ENCODE measurements at places on chromosomes 4 and X.
A peak's percentile ranks its signal among the peaks of the same experiment; 100 is the strongest.

DNA sequence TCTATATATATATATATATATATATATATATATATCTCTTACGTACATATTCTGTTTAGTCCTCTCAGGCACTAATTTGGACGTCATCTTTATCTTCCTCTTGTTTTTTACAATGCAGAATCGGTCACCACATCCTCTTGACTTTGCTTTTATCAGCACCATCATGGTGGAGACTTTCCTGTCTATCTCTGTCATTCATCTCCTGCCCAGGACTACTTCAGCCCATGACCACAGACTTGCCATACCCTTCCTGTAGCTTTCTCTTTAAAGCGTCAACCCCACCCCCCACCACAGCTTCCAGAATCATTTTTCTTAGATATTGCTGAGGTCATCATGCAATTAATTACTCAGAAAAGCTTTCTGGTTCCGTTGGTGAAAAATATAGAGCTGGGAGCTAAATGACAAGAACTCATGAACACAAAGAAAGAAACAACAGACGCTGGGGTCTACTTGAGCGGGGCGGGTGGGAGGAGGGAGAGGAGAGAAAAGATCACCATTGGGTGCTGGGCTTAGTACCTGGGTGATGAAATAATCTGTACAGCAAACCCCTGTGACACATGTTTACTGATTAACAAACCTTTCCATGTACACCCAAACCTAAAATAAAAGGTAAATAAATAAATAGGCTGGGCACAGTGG is 30.5 kb upstream of the PRKX start:
- peak; percentile 67 for DNase-seq

- DNase-seq = no peak
Observed at GRCh38 chr4:128527351-128527750, 239.7 kb upstream of the PGRMC2 start.

DNA sequence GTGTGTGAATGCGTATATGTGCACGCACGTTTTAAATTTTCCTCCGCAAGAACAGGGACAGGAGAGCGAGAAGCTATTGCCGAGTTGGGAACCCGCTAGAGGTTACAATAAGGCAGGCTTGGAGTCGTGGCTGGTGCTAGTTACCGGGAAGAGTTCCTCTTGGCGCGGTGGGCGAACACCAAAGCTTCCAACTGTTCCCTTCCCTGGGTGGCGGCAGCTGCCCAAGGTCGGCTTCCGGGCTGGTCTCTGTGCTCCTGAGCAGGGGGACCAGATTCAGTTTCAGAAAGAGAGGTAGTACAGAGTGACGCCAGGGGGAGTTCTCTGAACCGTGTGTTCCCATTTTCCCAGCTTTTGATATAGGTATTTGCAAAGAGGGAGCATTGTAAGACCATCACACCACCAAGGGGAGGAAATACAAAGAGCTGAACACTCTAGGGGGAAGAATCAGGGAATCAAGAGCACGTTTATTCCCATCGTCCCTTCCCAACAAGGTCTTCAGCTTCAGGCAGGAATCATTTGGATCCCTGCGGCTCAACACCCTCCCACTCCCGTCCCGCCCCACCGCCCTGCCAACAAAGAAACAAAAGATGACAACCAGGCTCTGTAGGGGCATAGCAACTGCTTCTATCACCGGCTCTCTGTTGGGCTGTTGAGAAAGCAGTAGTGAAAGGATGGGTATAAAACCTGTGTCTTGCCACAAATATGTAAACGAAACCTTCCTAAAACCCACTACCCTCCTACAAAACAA is 113.6 kb upstream of the TEX13C start:
- DNase-seq = no peak

- no peak for DNase-seq
Observed at GRCh38 chrX:108309144-108309543, 129.1 kb downstream of the COL4A6 start.

GRCh38 chr4:126572264-126572663 is 1060.5 kb upstream of the INTU start:
- DNase-seq = no peak

DNA sequence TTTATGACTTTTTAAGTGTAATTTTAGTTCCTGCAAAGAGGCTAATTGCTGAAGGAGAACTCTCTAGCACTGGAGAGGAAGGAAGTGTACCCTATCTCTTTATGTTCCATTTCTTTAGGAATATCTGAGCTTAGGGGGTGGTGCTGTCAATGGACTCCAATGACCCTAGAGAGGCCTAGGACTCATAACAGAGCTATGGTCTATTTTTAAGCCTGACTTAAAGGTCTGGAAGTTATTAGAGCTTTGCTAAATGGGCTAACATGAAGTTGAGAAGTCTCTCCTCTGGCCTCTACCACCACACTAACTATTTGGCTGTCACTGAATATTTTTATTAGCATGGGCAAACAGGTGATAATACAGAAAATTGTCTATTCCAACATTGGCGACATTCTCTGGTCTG is 152.2 kb downstream of the SPATA18 start:
- DNase-seq = no peak

DNA sequence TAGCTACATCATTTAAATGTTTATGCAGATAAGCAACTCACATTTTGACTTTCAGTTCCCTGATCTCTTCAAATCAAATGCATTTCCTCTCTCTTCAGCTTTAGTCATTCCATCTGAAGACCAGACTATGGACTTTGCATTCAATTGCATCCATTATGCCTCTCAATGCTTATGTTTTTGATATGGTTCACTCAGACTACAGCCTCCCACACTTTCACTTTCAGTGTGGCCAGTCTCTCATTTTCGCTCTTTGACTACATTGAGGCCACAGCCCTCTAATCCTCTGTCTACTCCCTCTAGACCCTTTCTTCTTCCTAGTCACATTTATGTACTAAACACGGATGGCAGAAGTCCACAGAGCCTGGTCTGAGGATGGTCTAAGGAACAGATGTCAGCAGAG is 24.5 kb upstream of the VEGFC start:
- no peak for DNase-seq

DNA sequence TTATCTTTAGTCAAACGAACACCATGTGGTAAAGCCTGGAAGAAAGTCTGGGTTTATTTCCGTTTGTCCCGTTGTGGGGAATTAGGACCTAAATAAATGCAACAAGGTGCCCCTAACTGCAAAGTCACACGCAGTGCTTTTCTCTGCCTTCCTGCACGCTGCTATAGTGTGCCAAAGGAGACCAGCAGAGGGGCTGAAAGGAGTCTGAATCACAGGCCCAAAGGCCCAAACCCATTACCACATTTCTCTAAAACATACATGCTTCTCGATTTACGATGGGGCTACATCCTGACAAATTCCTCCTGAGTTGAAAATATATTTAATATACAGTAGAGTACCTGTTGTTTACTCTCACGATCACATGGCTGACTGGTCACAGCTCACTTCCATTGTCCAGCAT is 4.5 kb downstream of the VEGFC start:
- no peak for DNase-seq

DNA sequence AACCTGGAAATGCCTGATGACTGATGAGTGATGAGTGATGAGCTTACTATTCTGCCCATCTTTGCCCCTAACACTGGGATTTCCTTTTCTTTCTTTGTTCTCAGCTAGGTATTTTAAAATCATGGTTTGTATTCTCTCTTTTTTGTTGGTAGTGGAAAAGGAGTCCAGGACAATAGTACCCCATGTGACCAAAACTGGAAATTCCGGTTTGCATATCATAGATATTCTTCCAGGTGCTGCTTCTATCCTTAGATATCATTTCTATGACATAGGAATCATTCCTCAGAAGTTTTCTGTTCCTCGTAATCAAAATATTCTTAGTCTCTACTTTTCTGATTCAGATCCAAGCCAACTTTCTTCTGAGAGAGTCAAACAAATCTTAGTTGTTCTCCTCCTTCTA is 320.5 kb upstream of the TET2 start:
- DNase-seq = no peak

GRCh38 chrX:96176921-96177320 is 507.7 kb upstream of the DIAPH2 start:
- DNase-seq = no peak

- DNase-seq = no peak
Observed at GRCh38 chr4:11130195-11130970, 298.3 kb downstream of the HS3ST1 start.
